ENCODE measurements at places on chromosomes 16 and 17.
A peak's percentile ranks its signal among the peaks of the same experiment; 100 is the strongest.

GRCh38 chr16:62665269-62665668 lies 629.0 kb upstream of the CDH8 start:
- no peak for DNase-seq

GRCh38 chr16:89583197-89583894 lies 7.8 kb downstream of the CPNE7 start:
- DNase-seq, result no peak

GRCh38 chr16:3857189-3858043 lies 23.1 kb downstream of the CREBBP start:
- no peak for DNase-seq

DNA sequence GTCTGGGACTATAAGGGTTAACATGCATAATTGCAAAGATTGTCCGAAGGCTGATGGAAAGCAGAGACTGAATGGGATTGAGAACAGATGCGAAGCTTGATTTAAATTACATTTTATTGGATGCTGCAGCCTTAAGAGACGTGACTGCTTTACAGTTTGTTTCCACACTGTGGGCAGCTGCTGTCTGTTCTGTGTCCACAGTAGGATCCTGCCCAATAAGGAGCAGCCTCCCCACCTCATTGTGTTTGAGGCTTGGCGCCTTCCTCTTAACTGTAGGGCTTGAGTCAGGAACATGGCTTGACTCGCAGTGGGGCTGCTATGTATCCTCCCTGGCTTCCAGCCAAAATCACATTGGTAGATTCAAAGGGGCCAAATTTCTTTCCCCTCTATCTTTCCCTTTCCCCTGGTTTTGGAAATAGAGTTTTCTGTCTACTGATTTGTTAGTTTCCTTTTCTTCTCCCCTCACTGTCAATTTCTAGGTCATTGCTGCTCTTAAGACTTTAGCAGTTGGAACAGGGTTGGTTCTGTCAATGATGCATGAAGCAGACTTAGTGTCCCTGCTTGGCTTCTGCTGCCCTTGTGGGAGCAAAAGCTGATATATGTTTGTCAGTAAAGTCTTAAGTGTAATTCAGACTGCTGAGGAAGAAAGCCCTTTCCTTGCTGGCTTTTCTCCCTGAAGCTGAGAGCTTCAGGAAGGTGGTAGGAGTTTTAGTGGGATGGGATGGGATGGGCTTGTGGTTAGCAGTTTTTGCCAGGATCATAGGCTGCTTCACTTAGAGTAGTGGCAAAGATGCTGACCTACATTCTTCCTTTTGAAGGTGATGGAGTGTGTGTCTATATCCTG lies 5.0 kb upstream of the RARA start:
- DNase-seq, result no peak

- DNase-seq, result no peak
Observed at GRCh38 chr16:27291106-27291505, 22.5 kb upstream of the NSMCE1 start.

DNA sequence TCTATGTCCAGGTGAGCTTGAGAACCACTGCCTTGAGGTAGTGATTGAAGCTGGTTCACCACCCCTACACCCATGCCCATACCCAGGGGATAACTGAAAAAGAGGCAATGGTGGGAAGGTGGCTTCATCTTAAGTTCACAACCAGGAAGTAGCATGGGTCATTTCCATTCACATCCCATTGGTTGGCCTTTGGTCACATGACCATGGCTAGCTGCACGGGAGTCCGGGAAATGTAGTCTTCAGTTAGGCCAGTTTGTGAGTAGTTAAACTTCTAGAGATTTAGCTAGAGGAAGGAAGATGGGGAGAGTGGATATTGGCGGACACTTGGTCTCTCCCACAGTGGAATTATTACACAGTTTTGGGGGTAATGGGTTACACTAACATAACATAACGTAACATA lies 92.9 kb downstream of the RGS9 start:
- DNase-seq, result no peak

DNA sequence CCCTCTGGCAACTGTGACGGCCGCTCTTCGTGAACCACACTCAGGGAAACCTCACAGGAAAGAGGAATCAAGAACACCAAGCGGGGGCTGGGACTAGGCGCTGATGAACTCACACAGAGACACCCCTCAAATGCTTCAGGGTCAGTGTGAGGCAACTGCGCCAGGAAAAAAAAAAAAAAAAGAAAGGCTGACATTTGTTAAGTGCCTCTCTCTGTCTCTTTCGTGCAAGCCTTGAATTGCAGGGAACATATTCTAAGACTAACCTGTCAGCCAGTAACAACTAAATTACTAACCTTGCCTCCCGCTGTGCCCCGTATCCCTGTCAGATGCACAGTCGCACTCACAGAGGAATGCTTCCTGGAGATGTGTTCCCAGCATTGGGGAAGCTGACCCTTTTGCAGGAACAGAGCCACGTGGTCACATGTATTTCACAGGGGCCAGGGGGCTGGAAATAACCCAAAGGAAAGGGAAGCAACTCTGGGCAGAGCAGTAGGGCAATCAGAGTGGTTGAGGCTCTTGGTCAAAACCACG lies 247.8 kb downstream of the XYLT1 start:
- DNase-seq, result no peak

GRCh38 chr17:39794249-39794970 lies 56.7 kb downstream of the GRB7 start:
- peak; percentile 75 for DNase-seq

GRCh38 chr16:28609631-28610594 lies at the start of gene SULT1A1:
Gene SULT1A1 (minus strand): TSS chr16:28610044. CDS start chr16:28608855, 1,189 bp downstream.
- no peak for DNase-seq

GRCh38 chr16:70523743-70524398 lies at the start of gene SF3B3:
Gene SF3B3 (plus strand): TSS chr16:70523816. CDS start chr16:70526657, 2,841 bp downstream.
- peak; percentile 69 for DNase-seq

DNA sequence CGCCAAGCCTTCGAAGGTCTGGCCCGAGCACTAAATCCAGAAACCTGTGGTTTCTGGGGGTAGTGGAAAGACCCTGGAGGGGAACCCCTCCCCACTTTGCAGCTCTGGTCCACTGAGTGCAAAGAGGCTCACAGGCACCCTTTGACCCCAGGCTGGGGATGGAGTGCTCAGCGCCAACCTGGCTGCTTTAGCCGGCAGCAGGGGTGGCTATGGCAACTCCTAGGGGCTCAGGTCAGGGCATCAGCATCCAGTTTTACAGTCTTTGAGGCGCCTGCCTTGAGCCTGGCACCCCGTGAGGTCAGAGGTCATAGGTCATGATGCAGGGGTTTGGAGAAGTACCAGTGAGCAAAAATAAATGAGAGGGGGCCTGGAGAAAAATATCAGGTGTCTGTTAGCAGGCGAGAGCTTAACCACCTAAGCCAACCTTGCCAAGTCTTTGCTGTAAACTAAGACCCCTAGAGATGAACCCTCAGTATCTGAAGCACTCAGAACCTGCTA lies 17.9 kb downstream of the CA7 start:
- DNase-seq, result no peak

- DNase-seq, result no peak
Observed at GRCh38 chr16:71885261-71885650, 1.3 kb upstream of the ZNF821 start.

DNA sequence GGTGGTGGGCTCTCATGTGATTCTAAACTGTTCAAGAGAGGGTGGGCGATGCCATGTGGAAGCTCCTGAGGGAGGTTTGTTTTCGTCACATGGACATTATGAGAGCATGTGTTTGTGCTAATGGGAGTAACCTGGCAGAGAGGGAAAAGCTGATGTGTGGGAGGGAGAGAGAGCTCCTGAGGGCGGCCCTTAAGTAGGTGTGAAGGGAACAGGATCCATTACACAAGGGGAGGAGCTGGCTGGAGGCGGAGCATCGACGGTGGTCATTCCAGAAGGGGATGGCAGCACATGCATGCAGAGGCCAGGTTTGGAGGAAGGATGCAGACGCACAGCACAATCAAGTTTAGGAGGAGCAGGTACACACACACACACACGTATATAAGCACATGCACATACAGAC lies 197.5 kb downstream of the RPTOR start:
- no peak for DNase-seq

- no peak for DNase-seq
Observed at GRCh38 chr17:29036584-29036983, 6.4 kb upstream of the PIPOX start.

DNA sequence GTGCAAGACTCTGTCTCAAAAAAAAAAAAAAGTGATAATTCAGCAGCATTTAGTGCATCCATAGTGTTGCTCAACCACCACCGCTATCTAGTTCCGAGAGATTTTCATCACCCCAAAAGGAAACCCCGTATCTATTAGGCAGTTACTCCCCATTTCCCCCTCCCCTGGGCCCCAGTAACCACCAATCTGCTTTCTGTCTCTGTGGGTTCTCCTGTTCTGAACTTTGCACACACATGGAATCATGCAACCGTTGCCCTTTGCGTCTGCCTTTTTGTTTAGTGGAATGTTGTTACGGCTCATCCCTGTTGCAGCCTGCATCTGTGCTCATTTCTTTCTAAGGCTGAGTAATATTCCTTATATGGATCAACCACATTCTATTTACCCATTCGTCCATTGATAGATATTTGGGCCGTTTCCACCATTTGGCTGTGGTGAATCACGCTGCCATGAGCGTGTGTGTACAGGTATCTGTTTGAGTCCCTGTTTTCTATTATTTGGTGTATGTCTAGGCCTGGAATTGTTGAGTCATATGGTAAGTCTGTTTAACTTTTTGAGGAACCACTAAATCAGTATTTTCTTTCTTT lies 8.7 kb upstream of the SYNGR2 start:
- DNase-seq, result peak; percentile 67

- no peak for DNase-seq
Observed at GRCh38 chr16:87562201-87562600, 40.1 kb upstream of the JPH3 start.

GRCh38 chr17:52294301-52294700 lies 135.8 kb upstream of the CA10 start:
- no peak for DNase-seq

- DNase-seq, result no peak
Observed at GRCh38 chr16:27073733-27074132, 7.0 kb downstream of the C16orf82 start.

GRCh38 chr16:55476625-55477533 lies 2.1 kb upstream of the MMP2 start:
- no peak for DNase-seq

DNA sequence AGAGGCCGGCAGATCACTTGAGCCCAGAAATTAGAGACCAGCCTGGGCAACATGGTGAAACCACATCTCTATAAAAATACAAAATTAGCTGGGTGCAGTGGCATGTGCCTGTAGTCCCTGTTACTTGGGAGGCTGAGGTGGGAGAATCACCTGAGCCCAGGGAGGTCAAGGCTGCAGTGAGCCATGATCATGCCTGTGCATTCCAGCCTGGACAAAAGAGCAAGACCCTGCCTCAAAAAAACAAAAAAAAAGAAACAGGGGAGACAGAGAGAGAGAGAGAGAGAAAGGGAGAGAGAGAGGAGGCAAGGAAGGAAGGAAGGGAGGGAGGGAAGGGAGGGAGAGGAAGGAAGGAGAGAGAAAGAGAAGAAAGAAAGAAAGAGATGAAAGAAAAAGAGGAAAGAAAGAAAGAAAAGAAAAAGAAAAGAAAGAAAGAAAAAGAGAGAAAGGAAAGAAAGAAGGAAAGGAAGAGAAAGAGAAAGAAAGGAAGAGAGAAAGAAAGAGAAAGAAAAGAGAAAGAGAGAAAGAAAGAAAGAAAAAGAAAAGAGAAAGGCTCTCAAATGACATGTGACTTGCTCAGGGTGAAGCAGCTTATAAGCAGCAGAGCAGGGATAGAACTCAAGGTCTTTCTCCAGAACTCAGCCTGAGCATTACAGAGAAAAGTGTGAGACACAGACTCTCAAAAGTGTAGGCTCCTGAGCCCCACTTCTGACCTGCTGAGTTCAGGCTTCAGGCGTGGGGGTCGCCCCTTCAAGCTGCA lies 15.5 kb downstream of the CX3CL1 start:
- peak; percentile 54 for DNase-seq

DNA sequence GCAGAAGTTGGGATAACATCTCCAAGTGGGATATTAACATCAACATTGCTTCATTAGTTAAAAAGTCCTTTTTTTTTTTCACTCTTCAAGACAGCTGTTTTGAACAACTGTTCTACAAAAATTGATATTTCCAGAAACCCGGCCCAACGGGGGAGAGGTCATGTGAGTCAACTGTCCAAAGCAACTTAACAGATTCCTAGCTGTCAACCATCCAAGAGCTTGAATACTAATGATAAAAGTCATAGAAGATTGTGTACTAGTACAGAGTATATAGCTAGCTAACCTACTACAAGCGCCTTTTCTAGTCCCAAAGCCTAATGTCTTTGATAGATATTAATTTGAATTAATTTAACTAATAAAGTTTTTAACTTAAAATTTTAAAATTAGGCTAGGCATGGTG lies 172.0 kb downstream of the CYB561 start:
- DNase-seq, result no peak

- no peak for DNase-seq
Observed at GRCh38 chr17:20074001-20074400, 64.8 kb downstream of the SPECC1 start.

DNA sequence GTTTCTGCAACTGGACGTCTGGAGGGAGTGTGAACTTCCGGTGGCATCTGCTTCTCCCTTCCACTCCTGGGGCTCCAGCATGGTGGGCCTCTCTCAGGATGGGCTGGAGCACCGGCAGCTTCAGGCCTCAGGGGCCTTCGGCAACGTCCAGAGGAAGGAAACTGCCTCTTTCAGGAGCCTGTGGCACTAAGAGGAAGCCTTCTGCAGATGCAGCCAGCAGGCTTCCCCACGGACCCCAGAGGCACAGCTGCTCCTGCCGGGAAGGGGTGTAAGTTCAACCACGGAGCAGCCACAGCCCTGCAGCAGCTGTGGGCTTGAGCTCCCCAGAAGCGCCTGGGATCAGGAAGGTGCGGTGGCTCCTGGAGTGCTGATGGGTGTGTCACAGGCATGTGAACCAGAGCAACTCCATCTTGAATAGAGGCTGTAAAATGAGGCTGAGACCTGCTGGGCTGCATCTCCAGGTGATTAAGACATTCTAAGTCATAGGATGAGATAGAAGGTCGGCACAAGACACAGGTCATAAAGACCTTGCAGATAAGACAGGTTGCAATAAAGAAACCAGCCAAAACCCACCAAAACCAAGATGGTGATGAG lies 50.8 kb upstream of the KLHDC4 start:
- DNase-seq, result no peak

DNA sequence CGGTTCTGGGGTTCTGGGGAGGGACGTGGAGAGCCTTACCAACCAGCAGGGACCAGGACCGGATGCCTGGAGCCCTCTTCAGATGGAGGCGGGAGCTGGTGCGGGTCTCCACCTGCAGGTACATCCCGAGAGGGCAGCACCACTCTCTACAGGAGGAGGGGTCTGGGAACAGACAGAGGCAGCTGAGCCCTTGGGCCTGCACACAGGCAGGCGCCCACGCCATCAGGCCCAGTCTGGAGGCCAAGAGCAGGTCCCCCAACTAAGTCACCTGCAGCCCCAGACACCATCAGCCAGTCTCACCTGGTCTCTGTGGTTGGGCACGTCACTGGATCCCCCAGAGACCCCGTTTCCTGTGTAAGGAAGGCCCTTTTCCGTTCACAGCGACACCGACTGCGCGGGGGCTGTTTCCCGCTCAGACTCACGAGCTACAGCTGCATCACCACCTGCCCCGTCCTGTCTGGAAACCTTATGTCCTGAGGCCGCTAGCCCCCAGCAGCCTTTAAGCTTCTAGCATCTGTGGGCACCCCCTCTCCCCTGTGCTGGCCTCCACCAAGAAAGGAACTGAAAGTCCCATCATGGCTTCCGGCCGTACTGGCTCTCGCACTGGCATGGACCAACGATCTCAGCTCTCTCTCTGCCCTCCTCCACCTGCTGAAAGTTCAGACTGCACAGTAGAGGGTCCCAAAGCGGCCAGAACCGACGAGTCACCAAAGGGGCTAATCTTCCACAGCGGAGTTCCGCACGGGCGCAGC lies 1.2 kb downstream of the CYBC1 start:
- peak; percentile 92 for DNase-seq
